NCI-H82 (cell line): ENCODE measurements at places on chromosomes 3 and 15.
A peak's percentile ranks its signal among the peaks of the same experiment; 100 is the strongest.

DNA sequence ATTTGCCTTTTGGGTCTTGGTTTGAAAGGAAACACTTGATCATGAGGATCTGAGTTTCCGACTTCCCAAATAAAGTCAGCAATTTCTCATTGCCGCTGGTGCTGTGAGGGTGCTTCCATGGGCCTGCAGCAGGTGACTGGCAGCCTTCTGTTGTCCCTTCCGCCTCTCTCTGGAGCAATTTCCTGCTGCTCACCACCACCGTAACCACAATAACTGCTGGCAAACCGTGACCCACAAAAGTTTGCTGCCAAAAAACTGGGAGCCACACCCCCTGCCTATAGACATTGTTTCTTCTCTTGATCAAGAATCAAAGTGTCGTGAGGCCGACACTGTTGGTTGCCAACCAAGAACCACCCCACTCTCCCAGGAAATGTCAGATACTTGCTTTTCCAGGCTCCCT is 164.0 kb downstream of the NR2F2 start:
- DNase-seq, result no peak

- DNase-seq, result no peak
These were observed 66.4 kb downstream of the DCUN1D1 start for GRCh38 chr3:182913889-182914288.

DNA sequence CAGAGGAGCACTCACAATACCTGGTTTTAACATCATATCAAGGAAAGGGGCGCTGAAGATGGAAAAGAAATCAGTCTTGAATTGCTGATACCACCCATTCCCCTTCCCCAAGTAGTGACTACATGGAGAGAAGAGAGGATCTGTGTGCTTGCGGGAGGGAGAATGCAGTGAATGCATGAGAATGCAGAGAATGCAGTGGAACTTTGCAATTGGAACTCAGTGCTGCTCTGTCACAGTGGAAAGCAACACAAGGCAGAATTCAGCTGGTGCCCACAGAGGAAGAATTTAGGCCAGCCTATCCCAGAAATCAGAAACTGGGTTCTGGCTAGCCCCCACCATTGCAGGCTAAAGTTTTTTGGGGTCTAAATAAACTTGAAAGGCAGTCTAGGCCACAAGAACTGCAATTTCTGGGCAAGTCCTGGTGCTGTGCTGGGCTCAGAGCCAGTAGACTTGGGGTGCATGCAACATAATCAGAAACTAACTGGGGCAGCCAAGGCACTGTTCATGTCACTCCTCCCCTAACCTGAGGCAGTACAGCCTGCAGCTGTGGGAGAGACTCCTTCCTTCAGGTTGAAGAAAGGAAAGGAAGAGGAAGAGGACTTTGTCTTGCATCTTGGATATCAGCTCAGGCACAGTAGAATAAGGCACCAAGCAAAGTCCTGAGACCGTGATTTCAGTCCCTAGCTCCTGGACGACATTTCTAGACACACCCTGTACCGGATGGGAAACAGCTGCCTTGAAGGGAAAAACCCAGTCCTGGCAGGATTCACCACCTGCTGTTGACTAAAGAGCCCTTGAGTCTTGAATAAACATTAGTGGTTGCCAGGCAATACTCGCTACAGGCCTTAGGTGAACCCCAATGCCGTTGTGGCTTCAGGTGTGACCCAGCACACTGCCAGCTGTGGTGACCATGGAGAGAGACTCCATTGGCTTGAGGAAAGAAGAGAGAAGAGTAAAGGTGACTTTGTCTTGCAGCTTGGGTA is 329.3 kb downstream of the TBL1XR1 start:
- peak; percentile 27 for DNase-seq

- no peak for DNase-seq
These were observed 13.8 kb downstream of the BDH1 start for GRCh38 chr3:197541756-197542539.

DNA sequence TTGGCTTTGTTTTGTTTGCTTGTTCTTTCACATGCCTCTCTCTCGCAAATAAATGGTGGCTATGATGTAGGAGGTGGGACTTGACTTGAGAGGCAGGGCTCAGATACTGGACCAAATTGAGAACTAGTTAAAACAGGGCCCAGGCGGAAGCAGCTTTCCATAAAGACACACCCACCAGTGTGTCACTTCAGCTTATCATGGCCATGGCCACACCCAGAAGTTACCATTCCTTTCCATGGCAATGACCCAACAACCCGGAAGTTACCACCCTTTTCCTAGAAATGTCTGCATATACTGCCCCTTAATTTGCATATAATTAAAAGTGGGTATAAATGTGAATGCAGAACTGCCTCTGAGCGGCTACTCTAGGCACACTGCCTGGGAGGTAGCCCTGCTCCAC is 62.6 kb upstream of the CNTN4 start:
- no peak for DNase-seq

- no peak for DNase-seq
These were observed 30.7 kb upstream of the IGSF10 start for GRCh38 chr3:151491525-151491924.

DNA sequence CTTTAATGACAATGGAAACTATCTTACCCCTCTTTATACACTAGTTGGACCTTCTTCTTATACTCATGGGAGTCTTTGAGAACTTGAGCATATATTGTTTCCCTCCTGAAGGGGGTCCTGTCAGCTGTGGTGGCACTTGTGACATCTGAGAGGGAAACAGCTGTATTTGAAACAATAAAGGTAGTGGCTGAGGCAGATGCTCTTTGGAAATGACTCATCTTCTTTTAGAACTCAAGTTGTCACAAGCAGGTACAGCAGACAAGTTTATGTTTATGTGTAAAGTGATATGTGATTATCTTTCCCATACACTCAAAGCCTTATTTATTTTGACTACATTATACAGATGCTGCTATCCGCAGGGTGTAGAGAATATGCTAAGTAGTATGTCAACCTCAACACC is 220.0 kb upstream of the GRM7 start:
- DNase-seq, result no peak

GRCh38 chr3:134333522-134334181 is 40.6 kb downstream of the AMOTL2 start:
- DNase-seq, result peak; percentile 77

DNA sequence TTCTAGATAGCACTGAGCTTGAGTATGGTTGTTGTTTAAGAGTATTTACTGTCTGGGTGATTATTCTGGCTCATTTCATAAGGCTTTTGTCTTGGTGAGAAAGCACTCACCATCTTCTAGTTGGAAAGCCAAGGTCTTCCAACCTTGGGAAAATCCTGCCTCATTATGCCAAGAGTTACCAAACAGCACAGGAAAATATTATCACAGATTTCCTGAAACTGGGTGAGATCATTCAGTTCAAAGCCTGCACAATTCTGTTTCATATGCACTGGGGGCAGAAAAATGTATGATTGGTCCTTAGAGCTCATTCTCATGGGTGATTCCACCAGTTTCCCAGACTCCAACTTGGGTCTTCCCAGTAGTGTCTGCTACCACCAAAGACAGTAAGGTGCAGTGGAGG is 291.8 kb downstream of the RORA start:
- no peak for DNase-seq

GRCh38 chr3:98008855-98009254 is 26.3 kb downstream of the GABRR3 start:
- no peak for DNase-seq

- DNase-seq, result peak; percentile 34
These were observed 1.7 kb downstream of the P2RY13 start for GRCh38 chr3:151327571-151328198.

- peak; percentile 31 for DNase-seq
These were observed at the start of gene ADAMTS9 for GRCh38 chr3:64687781-64688604. Gene ADAMTS9 (minus strand): TSS chr3:64688000. CDS start chr3:64687657, 343 bp downstream.

GRCh38 chr15:74817370-74817737 is 4.7 kb downstream of the LMAN1L start:
- peak; percentile 30 for DNase-seq

GRCh38 chr15:95192923-95193322 is 961.6 kb downstream of the MCTP2 start:
- DNase-seq, result no peak

DNA sequence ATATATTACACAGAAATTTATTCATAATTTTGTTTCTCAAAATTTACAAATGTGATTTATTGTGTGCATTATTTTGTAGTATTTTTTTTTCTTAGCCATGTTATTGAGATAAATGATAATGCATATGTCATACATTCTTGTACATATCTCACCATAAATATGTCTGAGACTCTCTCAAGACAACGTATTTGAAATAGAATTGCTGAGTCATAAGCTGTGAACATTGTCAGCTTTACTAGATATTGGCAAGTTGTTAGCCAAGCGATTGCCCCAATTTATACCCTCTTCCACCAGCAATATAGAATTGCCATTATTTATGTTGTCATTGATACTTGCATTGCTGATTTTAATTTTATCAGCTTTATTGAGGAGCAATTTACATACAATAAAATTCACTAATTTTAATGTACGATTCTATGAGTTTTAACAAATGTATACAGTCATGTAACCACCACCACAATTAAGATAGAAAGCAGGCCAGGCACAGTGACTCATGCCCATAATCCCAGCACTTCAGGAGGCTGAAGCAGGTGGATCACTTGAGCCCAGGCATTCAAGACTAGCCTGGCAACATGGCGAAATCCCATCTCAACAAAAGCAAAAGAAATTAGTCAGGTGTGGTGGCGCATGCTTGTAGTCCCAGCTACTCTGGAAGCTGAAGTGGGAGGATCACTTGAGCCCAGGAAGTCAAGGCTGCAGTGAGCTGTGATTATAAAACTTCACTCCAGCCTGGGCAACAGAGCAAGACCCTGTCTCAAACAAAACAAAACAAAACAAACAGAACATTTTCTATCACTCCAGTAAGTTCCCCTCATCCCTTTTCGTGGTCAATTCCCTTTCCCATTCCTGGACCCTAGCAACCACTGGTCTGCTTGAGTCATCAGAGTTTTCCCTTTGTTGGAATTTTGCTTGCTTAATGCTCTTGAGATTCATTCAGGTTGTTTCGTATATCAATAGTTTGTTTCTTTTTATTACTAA is 373.1 kb downstream of the MFSD1 start:
- no peak for DNase-seq

- no peak for DNase-seq
These were observed 1.3 kb downstream of the CLEC3B start for GRCh38 chr3:45027441-45027840.

DNA sequence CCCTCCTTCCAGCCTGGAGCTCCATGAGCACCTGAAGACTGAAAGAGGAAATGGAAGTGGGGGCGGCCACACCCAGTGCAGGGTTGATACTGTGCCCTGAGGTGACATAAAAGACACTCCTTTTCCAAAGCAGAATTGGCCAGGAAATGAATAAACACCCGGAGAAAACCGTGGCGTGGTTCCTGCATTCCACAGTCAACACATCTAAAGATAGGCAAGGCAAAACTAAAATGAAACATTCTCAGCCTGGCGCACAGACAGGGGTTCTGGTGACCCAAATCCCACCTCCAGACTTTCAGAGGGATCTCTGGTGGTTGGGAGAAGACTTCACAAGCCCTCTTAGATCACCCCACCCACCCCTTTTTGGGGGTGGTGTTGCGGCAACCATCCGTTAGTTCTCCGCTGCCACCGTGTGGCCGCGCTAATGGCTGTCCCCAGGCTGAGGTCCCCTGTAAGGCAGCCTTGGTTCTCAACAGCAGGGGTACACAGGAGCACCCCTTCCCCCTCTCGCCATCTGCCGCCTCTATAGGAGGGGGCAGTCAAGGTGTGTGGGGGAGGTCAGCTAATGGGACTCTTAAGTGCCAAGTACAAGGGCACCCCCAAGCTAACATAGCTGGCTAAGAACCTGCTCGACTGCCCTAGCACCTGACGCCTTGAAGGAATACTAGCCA is 2.5 kb upstream of the MST1R start:
- peak; percentile 67 for DNase-seq

- no peak for DNase-seq
These were observed 10.0 kb upstream of the CAV3 start for GRCh38 chr3:8723612-8724011.

GRCh38 chr3:138213398-138214085 is 26.4 kb downstream of the ARMC8 start:
- peak; percentile 11 for DNase-seq

- DNase-seq, result no peak
These were observed 11.0 kb upstream of the MUSTN1 start for GRCh38 chr3:52845691-52846431.

DNA sequence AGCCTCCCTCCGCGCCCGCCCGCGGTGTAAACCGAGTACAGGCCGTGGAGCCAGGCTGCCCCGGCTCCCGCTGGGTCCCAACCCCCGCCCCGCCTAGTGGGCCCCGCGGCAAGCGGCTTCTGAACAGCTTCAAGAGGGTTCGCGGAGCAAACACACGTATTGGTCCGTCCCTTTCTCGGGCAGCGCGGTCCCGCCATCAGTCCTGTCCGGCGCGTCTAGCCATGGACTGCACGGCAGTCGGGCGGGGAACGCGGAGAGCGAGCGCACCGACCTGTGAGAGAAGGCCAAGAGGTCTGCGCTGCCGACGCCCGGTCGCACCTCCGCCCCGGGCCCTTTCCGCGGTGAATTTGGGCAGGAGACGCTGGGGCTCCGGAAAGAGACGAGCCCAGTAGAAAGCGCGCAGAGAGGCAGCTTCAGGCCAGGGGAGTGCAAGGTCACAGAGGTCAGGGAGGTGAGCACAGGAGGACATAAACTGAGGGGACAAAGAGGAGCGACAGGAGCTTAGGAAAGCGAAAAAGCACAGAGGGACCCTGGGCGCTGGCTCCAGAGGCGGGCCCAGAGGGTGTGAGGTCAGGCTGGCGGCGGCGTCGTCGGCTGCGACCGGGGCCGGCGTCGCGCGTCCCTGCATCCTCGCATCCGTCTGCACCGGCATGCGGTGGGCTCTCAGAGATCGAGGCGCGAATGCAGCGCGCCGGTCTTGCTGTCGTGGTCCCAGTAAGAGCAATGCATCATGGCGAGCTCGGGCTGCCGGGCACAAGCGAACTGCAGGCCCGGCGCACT is 1.8 kb downstream of the FOXL2 start:
- DNase-seq, result peak; percentile 48

- DNase-seq, result no peak
These were observed 25.0 kb upstream of the C3orf52 start for GRCh38 chr3:112061152-112061551.

- no peak for DNase-seq
These were observed 91.8 kb downstream of the LARS2 start for GRCh38 chr3:45480218-45480617.

DNA sequence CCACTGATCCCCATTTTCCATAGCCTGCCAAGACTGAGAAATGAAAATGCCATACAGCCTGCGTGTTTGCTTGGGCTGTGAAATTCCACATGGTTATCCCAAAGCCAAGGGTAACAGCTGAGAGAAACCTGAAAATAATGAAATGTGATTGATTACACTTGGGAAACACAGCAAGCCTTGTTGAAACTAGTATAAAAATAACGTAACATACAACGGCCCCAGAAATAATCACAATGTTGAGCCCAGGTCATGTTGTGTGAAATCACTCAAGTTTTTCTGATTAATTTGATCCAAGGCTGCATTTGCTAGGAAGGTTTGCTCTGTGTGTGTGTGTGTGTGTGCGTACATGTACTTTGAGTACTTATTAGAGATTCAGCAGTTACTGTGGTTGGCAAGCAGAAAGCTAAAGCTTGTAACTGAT is 269.0 kb downstream of the OXSM start:
- DNase-seq, result peak; percentile 4

GRCh38 chr3:151768393-151768930 is 34.7 kb downstream of the AADACL2 start:
- no peak for DNase-seq

DNA sequence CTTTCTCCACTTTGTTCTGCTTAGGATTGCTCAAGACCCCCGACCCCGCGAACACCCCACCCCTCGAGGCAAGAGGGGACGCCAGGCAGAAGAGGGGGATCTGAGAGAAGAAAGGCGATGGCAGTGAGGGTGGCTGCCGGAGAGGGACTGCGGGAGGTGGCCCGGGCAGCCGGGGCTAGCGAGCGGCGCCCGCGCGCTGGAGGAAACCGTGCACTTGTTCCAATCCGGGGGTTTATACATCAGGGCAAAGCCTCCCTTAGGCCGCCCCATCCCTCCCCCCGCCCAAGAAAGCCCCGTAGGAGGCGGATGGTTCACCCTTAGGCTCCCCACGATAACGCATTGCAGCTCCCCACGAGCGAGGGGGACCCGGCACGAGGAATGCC is 475 bp downstream of the ERC2 start:
- peak; percentile 56 for DNase-seq
